ENCODE measurements at places on chromosomes 11 and 22.

DNA sequence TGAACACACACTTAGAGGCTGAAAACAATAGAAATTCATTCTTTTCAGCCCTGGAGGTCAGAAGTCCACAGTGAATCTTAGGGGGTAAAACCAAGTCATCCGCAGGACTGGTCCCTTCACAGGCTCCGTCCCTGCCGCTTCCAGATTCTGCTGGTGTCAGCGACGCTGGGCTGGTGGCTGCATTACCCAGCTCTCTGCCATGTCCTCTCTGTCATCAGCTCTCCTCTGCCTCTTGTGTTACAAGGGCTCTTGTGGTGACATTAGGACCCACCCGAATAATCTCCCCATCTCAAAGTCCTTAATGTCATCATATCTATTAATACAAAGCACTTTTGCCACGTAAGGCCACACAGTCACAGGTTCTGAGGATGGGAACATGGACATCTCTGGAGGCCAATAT, 47.7 kb upstream of the ANO1 start:
- peak; percentile 13 for DNase-seq
- no peaks in the 10 kb centered on the region for H3K27me3 ChIP-seq
- no peak overlapping the region for H3K27ac ChIP-seq
- no peak overlapping the region for H3K4me3 ChIP-seq
- H3K4me1 ChIP-seq = peaks cover 7% of the 10 kb centered on the region
- H3K36me3 ChIP-seq = no peaks in the 10 kb centered on the region

DNA sequence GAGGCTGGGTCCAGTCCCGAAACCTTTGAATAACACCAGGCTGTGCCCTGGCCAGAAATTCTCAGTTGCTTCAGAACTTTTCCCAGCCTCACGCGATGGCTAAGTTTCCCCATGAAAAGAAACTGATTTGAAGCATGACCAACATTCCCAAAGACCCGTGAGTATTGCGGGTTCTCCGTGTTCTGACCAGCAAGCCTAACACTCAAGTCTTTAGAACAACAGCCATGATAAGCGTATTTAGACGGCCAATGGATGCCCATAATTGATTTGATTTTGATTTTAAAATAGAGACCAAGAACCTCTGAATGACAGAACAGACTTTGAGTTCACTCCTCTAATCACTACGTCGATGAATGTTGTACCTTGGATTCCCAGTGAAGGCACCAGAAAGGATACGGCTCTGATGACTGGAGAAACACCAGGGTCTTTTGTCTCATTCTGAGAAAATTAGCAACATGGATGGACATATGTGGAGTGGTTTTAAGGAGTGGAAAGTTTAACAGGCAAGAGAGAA, 43.9 kb downstream of the ZNF280B start:
- peaks cover 87% of the 10 kb centered on the region for H3K27me3 ChIP-seq
- H3K27ac ChIP-seq = no peak overlapping the region
- H3K4me1 ChIP-seq = no peaks in the 10 kb centered on the region
- no peak overlapping the region for H3K4me3 ChIP-seq
- no peaks in the 10 kb centered on the region for H3K36me3 ChIP-seq

- DNase-seq = no peak
- no peak overlapping the region for H3K27ac ChIP-seq
- no peak overlapping the region for H3K4me3 ChIP-seq
- no peaks in the 10 kb centered on the region for H3K36me3 ChIP-seq
Measured at GRCh38 chr11:126464796-126465195, 109.3 kb downstream of the ST3GAL4 start.

DNA sequence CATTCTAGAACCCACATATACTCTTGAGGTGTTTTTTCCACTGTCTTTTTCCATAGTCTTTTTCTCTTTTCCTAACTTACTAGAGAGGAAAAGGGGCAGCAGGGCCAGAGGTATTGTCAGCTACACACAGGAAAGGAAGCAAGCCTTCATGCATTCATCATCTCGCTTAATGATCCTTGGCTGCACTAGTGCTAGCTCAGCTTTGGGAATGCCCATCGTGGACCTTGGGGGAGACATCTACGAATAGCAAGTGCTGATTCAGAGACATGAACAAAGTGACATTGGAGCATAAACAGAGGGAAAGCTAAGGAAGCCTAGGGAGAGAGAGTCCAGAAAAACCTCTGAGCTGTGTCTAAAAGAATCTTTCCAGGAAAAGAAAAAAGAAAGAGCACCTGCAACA, 466.3 kb upstream of the ARHGAP42 start:
- DNase-seq = peak; percentile 21
- H3K4me3 ChIP-seq = no peak overlapping the region
- no peaks in the 10 kb centered on the region for H3K36me3 ChIP-seq
- peak overlapping the region; percentile 92 for H3K27ac ChIP-seq

- H3K27me3 ChIP-seq = no peaks in the 10 kb centered on the region
- H3K27ac ChIP-seq = no peak overlapping the region
- peaks cover 27% of the 10 kb centered on the region for H3K4me1 ChIP-seq
- no peak for DNase-seq
- no peaks in the 10 kb centered on the region for H3K36me3 ChIP-seq
Measured at GRCh38 chr11:120835601-120836228, 188.2 kb upstream of the TBCEL start.

GRCh38 chr22:36378869-36379217, 8.9 kb downstream of the MYH9 start:
- no peak overlapping the region for H3K4me3 ChIP-seq
- no peaks in the 10 kb centered on the region for H3K27me3 ChIP-seq
- peak overlapping the region; percentile 23 for H3K27ac ChIP-seq
- H3K4me1 ChIP-seq = peaks cover 8% of the 10 kb centered on the region

DNA sequence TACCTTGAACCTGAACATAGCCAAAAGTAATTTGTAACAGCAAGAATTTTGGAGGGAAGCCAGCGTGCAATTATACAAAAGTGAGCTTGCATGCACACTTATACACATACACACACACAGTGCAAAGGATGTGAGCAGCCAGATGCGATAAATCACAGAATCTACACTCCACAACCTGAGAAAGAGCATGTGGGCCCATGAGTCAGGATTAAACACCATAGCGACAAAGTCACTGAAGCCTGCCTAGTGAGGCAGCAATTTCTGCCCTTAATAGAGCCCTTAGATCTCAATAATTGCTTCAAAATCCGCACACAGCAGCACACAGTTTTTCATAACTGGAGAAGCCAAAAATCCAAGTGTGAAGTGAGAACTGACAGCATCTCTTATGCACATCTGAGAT, 42.6 kb upstream of the TEAD1 start:
- H3K4me3 ChIP-seq = no peak overlapping the region
- no peak overlapping the region for H3K27ac ChIP-seq
- H3K27me3 ChIP-seq = no peaks in the 10 kb centered on the region
- no peak for DNase-seq

DNA sequence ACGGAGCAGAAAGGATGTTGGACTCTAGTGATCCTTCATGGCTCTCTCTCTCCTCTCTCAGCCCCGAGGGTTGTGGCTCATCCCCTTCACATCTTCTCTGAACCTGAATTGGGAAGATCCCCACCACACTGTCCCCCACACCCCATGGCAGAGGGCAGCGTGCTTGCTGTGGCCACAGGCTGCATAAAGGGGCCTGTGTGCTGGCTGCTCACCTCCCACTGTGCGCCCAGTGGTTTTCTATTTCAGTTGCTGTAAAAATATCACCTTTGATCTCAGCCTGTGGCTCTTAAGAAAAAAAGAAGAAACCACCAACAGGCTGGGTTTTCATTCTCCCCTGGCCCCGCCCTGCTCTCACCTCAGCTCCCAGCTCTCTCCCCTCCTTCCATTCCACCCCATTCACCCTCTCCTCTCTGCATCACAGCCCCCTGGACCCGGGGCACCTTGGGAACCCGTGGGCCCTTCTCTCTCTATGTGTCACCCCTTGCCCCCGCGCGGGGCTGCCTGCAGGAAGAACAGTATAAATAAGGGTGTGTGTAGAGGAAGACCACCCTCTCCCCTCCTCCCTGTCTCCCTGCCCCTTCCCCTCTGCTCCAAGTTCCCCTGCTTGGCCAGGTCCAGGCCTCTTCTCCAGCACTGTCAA, 25.8 kb upstream of the WNT11 start:
- H3K27ac ChIP-seq = no peak overlapping the region
- no peaks in the 10 kb centered on the region for H3K4me1 ChIP-seq
- no peak for DNase-seq
- no peaks in the 10 kb centered on the region for H3K36me3 ChIP-seq
- peaks cover 11% of the 10 kb centered on the region for H3K27me3 ChIP-seq

DNA sequence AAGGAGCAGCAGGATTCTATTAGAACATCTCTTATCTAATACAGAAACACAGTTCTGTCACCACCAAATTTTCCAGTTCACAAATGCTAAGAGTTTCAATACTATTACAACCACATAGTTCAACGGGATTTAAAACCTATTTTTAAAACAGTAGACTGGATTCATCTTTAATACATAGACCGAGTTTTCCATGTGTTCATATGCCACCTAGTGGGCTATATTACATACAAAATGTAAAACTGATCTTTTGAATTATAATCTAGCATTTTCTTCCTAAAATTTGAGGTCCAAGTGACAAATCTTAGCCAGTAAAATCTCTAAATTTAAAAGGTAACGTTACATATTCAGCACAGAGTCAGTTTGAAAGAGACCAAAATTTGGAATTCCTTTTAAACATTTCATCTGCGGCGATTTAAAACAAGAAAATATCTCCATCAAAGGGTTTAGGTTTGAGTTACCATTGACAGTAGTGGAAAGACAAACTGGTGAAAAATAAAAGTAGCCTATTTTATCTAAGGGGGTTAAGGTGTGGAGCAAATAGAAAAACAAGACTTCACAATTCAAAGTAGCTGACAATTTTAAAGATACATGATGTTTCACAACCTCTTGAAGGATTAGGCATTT, 269.3 kb upstream of the MPPED2 start:
- H3K27me3 ChIP-seq = no peaks in the 10 kb centered on the region
- H3K36me3 ChIP-seq = no peaks in the 10 kb centered on the region
- no peak overlapping the region for H3K27ac ChIP-seq
- H3K4me3 ChIP-seq = no peak overlapping the region
- DNase-seq = no peak

- DNase-seq = no peak
- no peak overlapping the region for H3K27ac ChIP-seq
- H3K4me1 ChIP-seq = peaks cover 36% of the 10 kb centered on the region
- no peaks in the 10 kb centered on the region for H3K27me3 ChIP-seq
- H3K36me3 ChIP-seq = no peaks in the 10 kb centered on the region
- no peak overlapping the region for H3K4me3 ChIP-seq
Measured at GRCh38 chr11:15886866-15887265, 469.5 kb downstream of the SOX6 start.

DNA sequence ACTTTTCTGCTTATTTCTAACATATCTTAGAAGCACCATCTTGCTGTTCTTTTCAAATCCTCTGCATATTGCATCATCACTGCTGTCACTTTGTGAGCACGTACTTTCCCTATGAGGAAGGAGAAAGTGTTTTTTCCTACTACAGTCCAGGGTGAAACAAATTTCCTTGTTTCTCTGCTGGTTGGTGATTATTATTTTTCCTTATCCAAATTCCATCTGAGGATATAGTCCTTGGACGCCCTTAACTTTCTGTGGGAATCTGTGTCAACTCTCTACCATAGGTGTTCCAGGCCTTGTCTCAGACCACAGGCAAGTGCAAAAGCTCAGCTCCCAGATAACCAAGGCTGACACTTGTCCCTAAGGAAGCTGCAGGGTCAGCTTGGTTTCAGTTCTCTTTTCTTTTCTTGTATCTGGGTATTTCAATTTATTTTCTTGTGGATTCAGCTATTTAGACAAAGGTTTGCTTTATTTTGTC, 29.4 kb upstream of the LYVE1 start:
- H3K36me3 ChIP-seq = no peaks in the 10 kb centered on the region
- no peaks in the 10 kb centered on the region for H3K27me3 ChIP-seq
- no peak for DNase-seq

GRCh38 chr11:44777209-44778194, 50.7 kb downstream of the TSPAN18 start:
- H3K4me1 ChIP-seq = peaks cover 36% of the 10 kb centered on the region
- H3K27ac ChIP-seq = no peak overlapping the region
- no peaks in the 10 kb centered on the region for H3K27me3 ChIP-seq
- no peaks in the 10 kb centered on the region for H3K36me3 ChIP-seq

- no peaks in the 10 kb centered on the region for H3K36me3 ChIP-seq
- H3K4me1 ChIP-seq = no peaks in the 10 kb centered on the region
- H3K4me3 ChIP-seq = no peak overlapping the region
Measured at GRCh38 chr11:69504576-69505335, 23.3 kb downstream of the LINC01488 start.

DNA sequence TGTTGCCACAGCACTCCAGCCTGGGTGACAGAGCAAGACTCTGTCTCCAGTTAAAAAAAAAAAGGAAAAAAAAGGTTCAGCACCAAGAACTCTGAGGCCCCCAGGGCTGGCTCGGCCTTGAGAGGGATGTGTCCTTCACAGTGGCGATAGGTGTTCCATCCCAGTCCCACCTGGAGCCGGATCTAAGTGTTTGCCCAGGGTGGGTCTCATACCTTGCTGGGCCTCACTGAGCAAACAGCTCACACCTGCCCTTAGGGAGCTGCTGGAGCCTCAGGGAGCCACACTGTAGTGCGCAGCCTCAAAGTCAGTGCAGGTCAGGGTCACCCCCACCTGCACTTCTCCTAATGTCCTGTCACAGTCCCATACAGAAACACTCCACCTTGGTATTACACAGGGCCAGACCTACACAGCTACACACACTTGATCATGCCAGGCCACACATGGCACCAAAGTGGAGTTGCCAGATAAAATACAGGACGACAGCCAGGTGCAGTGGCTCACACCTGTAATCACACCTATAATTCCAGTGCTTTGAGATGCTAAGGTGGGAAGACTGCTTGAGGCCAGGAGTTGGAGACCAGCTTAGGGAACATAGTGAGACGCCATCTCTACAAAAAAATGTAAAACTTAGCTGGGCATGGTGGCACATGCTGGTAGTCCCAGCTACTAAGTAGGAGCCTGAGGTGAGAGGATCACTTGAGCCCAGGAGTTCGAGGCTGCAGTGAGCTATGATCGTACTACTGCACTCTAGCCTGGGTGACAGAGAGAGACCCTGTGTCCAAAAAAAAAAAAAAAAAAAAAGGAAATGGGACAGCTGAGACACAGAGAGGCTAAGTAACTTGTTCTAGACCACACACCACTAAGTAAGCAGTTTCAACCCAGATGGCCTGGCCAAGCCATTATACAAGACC, 7.3 kb downstream of the STARD10 start:
- no peak overlapping the region for H3K27ac ChIP-seq
- H3K4me1 ChIP-seq = peaks cover 16% of the 10 kb centered on the region
- no peaks in the 10 kb centered on the region for H3K36me3 ChIP-seq

- H3K4me3 ChIP-seq = no peak overlapping the region
- H3K36me3 ChIP-seq = no peaks in the 10 kb centered on the region
- H3K27me3 ChIP-seq = no peaks in the 10 kb centered on the region
- peak; percentile 87 for DNase-seq
Measured at GRCh38 chr22:31977141-31977841, 33.0 kb downstream of the YWHAH start.

Measured in neural progenitor cell (in vitro differentiated cells).